ENCODE measurements at places on chromosomes 12 and 14.

DNA sequence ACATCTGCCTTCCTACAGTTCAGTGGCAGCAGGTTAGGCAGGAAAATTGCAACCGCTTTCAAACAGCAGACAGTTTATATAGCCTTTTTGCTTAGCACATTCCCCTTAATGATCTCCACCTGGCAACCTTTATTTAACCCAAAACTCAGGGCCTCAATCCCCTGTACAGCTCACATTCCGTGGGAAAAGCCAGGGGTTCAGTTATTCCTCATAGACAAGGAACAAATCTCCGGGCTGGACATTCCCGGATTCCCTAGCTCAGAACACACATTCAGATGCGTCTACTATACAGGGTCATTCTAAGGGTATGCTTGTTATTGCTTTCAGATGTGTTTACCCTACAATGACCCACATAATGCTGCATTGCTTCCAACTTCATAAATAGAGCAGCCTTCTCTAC is 73.8 kb upstream of the DCN start:
- DNase-seq = no peak

DNA sequence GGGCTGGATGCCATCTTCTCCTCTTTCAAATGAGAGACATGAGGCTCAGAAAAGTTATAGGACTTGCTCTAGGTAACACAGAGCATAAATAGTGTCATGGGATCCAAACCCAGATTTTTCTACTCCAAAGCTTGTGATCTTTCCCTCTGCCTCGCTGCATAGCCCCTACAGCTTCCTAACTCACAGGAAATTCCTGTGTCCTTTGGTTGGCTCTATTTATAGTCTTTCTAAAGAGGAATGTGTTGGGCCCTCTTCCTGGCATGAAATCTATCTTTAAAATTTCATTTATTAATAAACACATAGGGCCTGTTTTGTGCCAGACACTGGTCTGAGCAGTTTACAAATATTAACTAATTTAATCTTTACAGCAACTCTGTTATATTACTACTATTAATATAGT is 9.8 kb upstream of the KCNA5 start:
- DNase-seq = no peak

DNA sequence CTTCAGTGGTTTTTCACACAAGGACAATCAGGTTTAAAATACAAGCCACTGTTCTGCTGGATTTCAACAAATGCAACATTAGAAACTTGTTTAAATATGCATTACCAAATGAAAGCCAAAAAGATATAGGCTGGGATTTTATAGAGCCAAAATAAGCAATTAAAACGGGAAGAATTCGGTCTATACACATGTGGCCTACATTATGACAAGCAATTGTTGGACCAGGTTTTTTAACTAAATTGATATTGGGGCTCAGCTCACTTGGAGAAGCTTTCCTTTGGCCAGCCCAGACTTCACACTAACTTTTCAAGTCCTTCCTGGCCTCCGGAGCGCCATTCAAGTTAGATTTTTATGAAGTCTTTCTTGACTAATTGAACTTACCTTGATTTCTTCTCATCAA is 16.9 kb upstream of the PDE3A start:
- no peak for DNase-seq

GRCh38 chr12:1474574-1475153 is 119.7 kb downstream of the FBXL14 start:
- peak; percentile 96 for DNase-seq

DNA sequence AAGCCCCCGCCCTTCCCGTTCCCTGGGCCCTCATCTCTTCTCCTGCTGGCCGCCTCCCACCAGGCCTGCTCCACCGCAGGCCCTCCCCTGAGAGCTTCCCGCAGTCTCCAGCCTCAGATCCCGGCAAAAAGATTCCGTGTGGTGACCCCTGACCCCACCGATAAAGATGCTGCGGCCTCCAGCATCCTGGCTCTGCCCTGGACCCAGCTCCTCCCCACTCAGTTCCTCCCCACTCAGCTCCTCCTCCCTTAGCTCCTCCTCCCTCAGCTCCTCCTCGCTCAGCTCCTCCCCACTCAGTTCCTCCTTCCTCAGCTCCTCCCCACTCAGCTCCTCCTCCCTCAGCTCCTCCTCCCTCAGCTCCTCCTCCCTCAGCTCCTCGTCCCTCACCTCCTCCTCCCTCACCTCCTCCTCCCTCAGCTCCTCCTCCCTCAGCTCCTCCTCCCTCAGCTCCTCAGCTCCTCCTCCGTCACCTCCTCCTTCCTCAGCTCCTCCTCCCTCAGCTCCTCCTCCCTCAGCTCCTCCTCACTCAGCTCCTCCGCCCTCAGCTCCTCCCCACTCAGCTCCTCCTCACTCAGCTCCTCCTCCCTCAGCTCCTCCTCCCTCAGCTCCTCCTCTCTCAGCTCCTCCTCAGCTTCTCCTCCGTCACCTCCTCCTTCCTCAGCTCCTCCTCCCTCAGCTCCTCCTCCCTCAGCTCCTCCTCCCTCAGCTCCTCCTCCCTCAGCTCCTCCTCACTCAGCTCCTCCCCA is 17.0 kb downstream of the NOC4L start:
- peak; percentile 29 for DNase-seq

GRCh38 chr12:81492131-81492720 is 266.9 kb downstream of the PPFIA2 start:
- DNase-seq = peak; percentile 11

DNA sequence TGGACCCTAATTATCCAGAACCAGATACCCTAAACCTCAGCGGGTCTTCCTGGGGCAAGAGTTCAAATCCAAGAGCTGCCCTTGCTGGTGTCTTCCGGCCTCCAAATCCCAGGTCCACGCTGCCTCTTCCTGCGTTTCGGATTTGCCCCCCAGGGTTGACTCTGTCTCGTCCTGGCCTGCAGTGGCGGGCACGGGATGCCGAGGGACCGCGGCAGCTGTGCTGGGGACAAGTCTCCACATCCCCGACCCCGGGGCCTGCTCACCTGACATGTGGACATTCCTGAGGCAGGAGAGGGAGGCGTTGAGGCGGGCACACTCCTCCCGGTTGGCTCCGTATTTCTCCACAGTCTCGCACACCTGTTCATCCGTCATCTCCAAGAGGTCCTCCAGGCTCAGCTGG is 113.6 kb downstream of the KSR2 start:
- DNase-seq = no peak

DNA sequence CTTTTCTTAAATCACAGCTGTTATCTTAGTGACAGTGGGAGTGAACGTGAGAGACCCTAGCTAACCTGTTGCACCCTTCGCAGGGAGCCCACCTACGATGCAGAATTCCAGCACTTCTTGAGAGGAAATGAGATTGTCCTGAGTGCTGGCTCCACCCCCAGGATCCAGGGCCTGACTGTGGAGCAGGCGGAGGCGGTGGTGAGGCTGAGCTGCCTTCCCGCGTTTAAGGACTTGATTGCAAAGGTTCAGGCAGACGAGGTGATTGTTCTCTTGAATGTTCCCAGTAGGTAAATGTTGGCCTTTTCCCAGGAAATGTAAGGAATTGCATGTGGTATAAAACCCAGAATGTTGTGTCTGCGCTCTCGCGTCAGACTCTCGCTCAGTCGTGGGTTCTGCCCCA is 46.7 kb downstream of the HSP90AA1 start:
- DNase-seq = no peak

- DNase-seq = no peak
These were observed 32.5 kb upstream of the LALBA start for GRCh38 chr12:48602192-48602989.

DNA sequence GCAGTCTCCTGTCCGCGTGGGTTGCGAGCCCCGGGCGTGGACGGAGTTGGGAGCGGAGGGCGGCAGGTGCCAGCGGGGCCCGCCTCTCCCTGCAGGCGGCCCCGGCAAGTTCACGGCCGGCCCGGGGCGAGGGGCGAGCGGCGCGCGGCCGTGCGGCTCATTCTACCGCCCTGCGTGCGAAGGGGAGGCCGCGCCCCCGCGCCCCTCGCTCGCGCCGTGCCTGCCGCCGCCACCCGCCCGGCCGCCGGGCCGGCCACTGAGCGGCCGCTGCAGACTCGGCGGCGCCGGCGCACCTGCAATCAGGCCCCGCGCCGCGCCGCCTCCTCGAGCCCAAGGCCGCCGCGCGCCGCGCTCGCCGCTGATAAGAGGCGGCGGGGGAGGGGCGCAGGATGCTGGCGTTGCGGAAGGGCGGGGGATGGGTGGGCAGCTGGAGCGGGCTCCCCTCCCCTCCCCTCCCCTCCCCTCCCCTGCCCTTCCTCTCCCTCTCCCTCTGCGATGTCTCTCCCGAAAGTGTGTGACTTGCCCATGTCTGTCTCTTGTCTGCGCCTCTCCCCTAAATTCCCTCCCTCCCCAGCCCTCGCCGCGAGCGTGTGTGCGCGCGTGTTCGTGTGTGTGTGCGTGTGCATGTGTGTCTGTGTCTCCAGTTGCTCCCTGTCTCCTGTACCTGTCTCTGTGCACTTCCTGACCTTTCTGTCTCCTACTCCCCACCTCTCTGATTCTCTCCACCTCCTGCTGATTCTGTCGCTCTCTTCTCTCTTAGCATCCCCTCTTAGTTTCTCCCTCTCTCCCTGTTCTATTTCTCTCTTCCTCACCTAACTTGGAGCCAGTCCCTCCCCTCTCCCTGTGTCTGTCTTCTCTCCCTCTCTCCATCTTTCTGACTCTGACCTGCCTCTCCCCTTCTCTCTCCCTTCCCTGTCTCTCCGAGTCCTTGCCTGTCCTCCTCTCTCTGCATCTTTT is 768.1 kb upstream of the TBX3 start:
- DNase-seq = no peak

- no peak for DNase-seq
These were observed 15.4 kb downstream of the VASH1 start for GRCh38 chr14:76776428-76777251.

- DNase-seq = no peak
These were observed 29.8 kb upstream of the MDM1 start for GRCh38 chr12:68361953-68362352.

DNA sequence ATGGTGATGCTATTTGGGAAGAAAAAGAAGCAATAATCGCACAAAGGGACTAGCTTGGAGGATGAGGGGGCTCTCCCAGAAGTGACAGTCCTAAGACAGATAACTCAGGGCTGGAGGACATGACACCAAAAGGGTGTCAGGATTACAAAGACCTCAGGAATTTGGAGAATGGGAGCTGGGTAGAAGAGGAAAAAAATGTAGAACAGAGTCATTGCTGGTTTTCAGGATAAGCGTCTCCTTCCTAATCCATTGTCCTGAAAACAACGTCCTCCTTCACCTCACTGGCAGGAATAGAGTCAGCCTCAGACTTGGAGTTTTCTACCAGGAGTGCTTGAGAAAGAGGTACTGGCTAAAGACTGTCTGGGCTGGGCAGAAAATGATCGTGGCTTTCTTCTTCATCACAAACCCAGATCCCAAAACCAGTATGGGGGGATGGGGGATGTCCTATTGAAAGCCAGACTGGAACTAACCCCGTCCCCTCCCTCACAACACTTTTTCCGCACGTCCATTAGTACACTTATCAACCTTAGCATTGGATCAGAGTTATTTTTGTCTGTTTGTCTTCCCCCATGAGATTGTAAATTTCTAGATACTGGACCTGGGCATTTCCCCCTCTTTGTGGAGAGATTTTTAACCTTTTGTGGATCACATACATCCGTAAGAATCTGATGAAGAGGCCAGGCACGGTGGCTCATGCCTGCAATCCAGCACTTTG is 14.3 kb downstream of the B4GALNT3 start:
- no peak for DNase-seq

GRCh38 chr14:101797856-101798255 is 36.3 kb downstream of the PPP2R5C start:
- DNase-seq = no peak

GRCh38 chr12:40616383-40616915 is 75.8 kb upstream of the CNTN1 start:
- no peak for DNase-seq

GRCh38 chr14:101220921-101221510 is 317.5 kb upstream of the RTL1 start:
- no peak for DNase-seq

DNA sequence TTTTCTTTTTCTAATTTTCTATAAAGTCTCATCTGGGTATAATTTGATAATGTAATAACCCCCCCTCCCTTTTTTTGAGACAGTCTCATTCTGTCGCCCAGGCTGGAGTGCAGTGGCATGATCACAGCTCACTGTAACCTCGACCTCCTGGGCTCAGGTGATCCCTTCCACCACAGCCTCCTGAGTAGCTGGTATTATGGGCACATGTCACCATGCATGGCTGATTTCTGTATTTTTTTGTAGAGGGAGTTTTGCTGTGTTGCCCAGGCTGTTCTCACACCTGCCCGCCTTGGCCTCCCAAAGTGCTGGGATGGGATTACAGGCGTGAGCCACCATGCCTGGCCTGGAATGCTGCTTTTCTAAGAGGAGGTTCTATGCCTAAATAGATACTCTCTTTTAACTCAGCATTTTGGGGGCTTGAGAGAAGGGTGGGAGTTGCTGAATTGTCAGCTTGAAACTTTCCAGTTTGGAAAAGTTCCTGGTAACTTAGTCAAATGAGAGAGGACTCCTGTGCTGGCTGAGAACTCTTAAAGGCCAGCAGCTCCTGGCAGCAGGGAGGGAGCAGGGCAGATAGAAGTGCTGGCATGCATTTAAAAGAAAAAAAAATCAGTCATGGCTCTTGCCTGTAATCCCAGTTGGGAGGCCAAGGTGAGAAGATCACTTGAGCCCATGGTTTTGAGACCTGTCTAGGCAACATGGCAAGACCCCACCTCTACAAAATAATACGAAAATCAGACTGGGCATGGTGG is 13.0 kb downstream of the NUDT4 start:
- no peak for DNase-seq

DNA sequence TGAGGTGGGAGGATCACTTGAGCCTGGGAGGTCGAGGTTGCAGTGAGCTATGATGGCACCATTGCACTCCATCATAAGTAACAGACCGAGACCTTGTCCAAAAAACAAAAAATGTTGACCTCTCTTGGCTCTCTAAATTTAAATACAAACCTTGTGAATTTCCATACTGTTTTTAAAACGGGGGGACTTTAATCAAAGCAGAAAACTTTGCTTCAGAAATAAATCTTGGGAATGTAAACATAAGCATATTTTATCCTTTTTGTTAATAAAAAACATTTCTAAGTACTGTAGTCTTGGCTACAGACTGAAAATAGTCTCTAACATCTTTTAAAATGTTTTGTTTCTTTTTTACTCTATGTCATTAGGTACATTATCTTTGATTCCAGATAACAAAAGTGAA is 130.7 kb upstream of the RASSF8 start:
- DNase-seq = no peak

Data from astrocyte of the spinal cord (primary cell).